M059J (cell line): ENCODE measurements at places on chromosomes 12 and 14. TPM values are rescaled to one million over a fixed set of nuclear protein-coding genes. Genes with fewer than 3 reads are reported as not detected.

CLEC14A gene
- 0.20 TPM in 1 of 2 replicates, not detected in the other for total RNA-seq

KSR2 gene
- total RNA-seq: 0.20 and 0.30 TPM in 2 replicates

DNA sequence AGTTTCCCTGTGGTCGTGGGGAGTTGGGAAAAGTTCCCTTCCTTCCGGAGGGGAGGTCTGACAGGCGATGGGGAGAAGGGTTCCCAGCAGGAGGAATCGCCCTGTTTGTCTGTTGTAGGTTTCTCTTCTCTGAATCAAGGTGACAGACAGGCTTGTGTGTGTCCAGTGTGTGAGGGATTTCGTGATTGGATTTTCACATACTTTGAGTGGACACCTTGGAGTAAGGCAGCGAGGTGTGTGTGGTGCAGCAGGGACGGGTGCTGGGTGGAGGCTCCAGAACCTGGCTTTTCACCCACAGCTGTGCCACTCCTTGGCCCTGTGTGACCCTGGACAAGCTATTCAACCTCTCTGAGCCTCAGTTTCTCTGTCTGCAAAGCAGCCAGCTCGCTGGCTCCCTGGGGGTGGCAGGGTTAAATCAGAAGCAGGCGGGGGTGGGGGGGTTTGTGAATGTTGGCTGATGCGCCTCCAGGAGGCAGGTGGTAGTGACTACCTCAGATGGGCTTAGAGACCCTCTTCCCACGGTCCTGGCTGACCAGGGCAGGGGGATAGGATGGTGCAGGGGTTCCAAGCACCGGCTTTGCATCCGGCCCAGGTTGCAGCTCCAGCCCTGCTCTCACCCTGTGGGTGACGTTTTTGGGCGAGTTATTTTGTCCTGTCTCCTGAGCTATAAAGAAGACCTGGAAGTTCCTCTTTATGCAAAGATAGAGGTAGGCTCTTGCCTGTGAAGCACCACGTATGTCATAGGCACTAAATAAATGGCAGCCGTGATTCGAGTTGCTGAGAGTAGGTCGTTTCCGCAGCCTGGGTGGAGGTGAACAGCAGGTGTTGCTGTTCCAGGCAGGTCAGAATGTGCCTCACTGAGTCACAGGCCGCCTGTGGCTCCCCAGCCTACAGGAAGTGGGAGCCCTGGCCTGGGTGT lies 679 bp downstream of the BDKRB2 start:
- no peak for DNase-seq

GRCh38 chr12:5439788-5440300 lies 7.9 kb downstream of the NTF3 start:
- DNase-seq: no peak

- peak; percentile 40 for DNase-seq
Measured at GRCh38 chr12:6067152-6067916, 57.1 kb downstream of the VWF start.

DNA sequence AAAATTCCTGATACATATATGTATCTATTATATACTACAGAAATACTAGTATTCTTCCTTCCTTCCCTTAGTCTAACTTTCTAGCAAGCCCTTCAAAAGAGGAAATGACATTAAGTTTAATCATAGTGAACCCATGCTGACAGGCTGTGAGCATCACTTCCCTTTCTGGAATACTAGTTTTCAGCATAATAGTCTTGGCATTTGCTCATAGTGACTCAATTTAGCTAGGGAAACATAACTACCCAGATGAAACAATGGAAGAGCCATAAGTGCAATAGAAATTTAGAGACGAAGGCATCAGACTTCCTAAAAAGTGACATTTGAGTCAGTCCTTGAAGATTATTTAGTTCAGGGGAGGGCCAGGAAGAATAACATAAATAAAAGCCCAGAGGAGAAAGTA lies 184.5 kb upstream of the CRY1 start:
- peak; percentile 68 for DNase-seq

DNA sequence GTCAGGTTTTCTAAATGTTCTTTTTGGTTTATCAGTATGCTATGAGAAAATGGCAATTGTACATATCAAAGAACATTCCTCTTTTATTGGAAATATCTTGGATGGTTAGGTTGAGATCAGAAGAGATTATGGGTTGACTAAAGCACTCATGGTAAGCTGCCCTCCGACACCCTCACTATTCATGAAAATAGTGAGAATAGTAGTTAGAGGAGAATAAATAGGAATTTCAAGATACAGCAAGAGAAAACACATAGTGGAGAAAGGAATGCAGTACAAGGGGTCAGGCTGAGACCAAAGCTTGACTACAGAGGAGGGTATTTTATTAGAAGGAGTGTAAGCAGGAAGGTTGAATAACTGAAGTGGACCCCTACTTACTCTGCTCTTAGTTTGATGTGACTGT lies 112.5 kb downstream of the PTPRQ start:
- no peak for DNase-seq

DNA sequence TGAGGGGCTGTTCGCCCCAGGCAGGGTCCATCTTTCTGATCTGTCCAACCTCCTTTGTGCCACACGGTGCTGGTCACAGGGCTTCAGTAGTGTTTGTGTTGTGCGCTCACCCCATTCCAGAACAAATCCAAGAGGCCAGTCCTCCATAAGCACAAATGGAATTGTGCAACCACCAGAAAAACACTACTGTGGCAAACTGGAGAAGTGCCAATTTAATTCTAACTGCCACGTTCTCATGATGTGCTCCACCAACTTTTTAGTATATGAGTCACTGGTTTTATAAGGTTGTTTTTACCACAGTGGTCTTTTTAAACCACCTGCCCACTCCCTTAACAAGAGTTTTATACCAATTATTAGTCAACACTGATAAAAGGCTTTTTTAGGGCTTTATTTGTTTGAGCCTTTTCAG lies 380.2 kb downstream of the NAV3 start:
- peak; percentile 92 for DNase-seq

DNA sequence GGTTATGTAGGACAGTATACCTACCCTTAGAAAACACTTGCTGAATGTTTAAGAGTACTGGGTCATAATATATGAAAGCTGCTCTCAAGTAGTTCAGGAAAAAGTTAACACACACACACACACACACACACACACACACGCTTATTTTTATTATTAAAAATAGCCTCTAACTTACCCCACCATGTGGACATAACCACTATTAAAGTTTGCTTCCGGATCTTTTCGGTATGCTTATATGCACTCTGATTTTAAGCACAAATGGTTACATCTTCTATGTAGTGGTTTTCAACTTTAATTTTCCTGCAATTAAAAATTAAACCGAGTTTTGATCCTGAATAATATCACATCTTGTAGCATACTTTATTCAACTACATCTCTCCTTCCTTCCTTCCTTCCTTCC lies 84.9 kb upstream of the TRAF3 start:
- DNase-seq: no peak

GRCh38 chr12:62581288-62582064 lies 114.8 kb downstream of the MON2 start:
- DNase-seq: peak; percentile 69

DNA sequence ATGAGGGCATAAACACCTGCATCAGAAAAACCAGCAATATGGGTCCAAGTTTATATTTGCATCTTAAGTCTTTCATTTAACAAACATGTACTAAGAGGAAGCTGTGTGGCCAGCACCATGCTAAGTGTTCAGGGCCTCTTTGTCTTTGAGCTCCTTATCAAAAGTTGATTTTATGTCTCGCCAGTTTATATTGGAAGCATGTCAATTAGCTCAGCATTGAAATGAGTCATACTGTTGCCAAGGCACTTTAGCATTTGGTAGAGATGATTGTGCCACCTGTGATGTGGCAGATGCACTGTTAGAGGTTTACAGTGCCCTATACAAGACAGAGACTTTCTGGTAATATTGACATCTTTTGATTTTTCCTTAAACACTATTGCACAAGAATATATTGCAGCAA lies 68.5 kb downstream of the BHLHE41 start:
- peak; percentile 86 for DNase-seq

GRCh38 chr12:15525441-15525840 lies 203.1 kb downstream of the PTPRO start:
- DNase-seq: no peak
